ENCODE measurements at places on chromosomes 13 and 19.

DNA sequence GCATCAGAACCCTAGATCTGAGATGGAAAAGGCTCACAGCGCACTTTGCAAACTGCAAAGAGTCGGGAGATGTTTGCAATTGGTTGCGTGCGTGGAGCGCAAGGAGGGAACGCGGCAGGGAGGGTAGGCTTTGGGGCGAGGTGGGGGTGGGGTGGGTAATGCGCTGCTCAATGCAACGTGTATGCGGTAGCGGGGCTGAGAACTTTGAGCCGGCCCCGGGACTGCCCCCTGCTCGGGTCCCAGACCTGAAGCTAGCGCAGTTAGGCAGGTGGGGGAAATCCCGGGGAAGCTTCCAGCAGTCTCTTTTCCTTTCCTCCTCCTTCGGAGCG, 971 bp downstream of the FOSB start:
- no peak for DNase-seq

- DNase-seq: no peak
Measured at GRCh38 chr19:33399745-33400681, 26.5 kb downstream of the CEBPG start.

GRCh38 chr13:87536499-87536898, 134.7 kb upstream of the SLITRK5 start:
- no peak for DNase-seq

DNA sequence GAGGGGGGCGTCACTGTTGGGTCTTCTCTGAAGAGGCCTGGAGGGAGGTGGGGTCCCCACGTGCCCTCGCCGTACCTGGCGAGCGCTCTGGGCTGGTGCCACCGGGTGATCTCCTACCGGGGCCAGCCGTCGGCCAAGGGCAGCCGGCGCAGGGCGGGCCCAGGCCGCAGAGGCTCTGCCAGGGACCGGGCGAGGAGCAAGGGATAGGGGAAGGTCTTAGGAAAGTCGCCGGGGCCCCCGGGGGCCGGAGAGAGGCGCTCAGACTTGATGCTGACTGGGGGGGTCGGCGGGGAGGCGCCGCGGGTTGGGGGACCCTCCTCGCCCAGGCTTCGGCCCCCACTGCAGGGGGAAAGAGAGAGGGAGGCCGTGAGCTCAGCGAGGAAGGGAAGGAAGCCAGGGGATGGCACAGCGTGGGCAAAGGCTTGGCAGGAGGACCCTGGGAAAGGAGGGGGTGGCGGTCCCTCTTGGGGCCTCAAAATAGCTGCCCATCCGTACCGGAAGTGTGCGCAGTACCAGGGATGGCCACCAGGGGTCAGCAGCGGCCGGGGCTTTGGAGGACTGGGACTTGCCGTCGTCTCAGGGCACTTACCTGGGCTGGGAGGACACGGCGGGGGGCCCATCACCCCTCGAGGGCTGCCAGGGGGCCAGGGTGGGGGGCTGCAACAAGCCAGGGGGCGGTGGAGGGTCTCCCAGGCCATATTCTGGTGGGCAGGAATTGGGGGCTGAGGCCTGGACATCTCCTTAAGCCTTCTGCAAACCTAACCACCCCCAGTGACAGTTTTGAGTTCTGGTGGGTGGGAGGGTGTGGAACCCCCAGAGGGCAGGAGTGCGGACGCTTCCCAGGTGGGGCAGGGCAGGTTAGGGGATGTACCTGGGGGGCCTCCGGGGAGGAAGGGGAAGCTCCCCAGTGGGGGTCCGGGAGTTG, 7.7 kb upstream of the TMEM161A start:
- no peak for DNase-seq

DNA sequence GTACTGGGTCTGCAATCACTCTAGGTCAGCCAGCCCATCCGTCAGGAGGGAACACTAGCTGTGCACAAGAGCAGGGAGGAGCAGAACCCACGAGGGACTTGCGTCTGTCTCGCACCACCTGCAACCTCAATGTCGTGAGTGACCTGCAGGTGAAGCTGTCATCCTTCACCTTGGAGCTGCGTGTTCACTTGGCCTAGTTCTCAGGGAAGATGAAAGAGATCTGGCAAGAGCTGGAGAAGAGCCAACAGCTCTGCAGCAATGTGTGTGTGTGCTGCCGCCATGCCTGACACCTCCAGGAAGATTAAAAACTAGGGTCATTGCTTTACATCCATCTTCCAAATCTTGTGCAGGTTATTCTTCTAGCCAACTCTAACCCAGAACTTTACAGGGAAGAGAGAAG, 117.6 kb upstream of the MRI1 start:
- DNase-seq: no peak

- DNase-seq: no peak
Measured at GRCh38 chr13:106163426-106163825, 372.0 kb downstream of the EFNB2 start.

GRCh38 chr19:38039966-38040365, 133.0 kb downstream of the SIPA1L3 start:
- DNase-seq: no peak

DNA sequence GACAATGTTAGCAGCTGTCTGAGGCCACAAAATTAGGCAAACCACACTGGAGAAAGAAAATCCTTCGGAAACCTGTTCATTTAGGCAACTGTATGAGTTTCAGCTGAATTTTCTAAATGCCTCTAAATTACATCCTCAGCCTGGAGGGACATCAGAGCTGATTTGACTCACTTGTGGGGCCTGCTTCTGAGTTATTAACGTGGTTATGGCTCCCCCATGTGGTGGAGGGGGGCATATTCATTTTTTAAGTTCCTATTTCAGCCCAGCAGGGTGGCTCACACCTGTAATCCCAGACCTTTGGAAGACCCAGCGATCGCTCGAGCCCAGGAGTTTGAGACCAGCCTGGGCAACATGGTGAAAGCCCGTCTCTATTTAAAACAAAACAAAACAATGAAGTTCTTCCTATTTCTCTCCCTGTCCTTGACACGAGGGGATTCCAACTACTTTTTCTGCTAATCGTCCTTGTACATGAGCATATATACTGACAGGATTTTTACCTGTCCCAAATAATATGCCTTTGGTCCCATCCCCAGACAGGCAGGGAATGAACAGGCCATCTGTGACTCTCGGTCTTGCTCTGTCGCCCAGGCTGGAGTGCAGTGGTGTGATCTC, 31.5 kb upstream of the HIF3A start:
- DNase-seq: no peak

GRCh38 chr19:16969135-16969534, 57.5 kb downstream of the CPAMD8 start:
- no peak for DNase-seq

GRCh38 chr19:30310602-30311263, 61.5 kb upstream of the ZNF536 start:
- no peak for DNase-seq

DNA sequence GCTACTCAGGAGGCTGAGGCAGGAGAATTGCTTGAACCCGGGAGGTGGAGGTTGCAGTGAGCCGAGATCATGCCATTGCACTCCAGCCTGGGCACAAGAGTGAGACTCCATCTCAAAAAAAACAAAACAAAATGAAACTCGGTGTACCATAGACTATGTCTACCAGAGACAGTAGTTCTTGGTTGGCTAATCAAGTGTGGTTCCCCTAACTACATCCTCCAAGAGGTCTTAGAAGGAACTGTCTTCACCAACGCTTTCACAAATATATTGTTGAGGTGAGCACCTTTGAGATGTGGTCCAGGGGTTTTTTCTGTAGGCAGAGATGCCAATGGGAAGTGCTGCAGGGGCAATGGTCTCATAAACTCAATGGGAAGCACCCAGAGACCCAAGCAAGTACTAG, 48.0 kb downstream of the RFC3 start:
- DNase-seq: no peak

DNA sequence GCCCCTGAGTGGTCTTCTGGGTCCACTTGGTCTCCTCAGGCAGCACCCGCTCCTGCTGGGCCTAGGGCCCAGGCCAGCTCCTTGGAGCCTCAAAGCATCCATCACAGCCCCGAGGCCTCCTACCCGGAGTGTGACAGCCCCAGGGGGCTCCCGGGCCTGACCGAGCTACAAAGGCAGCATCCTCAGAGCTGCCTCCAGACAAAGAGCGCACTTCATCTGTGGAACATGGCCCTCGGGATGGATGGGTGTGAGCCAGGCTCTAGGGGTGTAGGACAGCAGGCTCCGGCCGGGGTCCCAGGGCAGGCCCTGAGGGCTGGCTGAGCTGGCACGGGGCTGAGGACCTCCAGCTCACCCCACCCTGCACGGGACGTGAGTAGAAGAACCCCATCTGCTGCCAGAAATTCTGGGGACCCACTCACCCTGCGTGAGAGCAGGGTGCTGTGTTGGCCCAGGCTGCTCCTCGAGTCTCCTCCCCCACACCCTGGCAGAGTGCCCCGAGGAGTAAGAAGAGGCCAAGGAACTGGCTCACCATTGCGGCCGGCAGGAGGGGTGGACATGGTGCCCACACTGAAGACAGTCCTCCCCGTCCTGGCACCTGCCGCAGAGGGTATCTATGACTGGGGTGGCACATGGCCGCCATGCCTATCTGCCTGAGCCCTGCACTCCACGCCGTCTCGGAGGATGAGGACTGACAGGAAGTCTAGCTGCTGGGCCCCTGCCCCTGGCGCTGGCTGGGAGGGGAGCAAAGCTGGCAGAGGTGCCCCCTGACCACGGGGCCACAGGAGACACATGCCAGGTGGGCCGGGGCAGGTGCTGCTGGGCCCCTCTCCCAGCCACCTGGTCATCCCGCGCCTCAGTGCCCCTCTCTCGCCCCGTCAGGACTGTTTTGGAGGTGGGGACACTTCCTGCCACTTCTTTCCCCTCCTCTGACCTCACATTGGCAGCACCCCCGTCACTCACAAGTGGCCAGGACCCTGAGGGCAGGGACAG, 22.3 kb downstream of the CEBPG start:
- DNase-seq: no peak

DNA sequence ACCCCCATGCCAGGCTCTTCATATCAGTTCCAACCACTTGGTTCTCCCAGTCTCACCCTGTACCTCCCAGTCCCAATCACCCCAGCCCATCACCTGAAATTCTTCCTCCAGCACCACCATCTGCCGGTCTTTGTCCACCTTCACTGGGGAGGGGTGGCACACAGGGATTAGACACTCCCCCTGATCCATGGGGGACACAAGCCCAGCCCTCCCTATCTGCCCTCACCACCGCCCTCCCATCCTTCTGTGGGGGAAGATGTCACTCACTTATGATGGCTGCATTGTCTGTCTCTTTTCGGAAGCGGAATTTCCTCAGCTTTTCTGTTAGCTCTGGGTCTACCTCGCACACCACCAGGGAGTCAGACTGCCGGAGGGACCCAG, 685 bp downstream of the GMFG start:
- no peak for DNase-seq
